Activated CD8-positive, alpha-beta memory T cell treated with anti-CD3 and anti-CD28 coated beads, Interleukin-2, amount 10 ng/mL, durations not matched to agents 7 days and 5 days (primary cell): ENCODE measurements at places on chromosomes 13 and 19. TPM values are rescaled to one million over a fixed set of nuclear protein-coding genes. Genes with fewer than 3 reads are reported as not detected.

The PDCD2L gene
- total RNA-seq: 19.6 TPM

The FSD1 gene
- 30.6 TPM for total RNA-seq

The TRAPPC2B gene
- 9.8 TPM for total RNA-seq

The KLF12 gene
- total RNA-seq: 15.6 TPM

The ZNF575 gene
- total RNA-seq: 2.9 TPM

GRCh38 chr13:77514336-77514726 is 21.2 kb upstream of the SCEL start:
- H3K27me3 ChIP-seq: no peaks in the 10 kb centered on the region
- H3K4me1 ChIP-seq: peaks cover 9% of the 10 kb centered on the region
- H3K4me3 ChIP-seq: no peak overlapping the region

GRCh38 chr13:42377640-42378382 is 105.9 kb downstream of the AKAP11 start:
- peak; percentile 71 for DNase-seq
- no peaks in the 10 kb centered on the region for H3K27me3 ChIP-seq
- H3K36me3 ChIP-seq: peaks cover 13% of the 10 kb centered on the region
- H3K4me1 ChIP-seq: peaks cover 64% of the 10 kb centered on the region
- H3K4me3 ChIP-seq: peak overlapping the region; percentile 21
- peak overlapping the region; percentile 93 for H3K27ac ChIP-seq

GRCh38 chr19:9952276-9952675 is 16.0 kb upstream of the OLFM2 start:
- no peaks in the 10 kb centered on the region for H3K36me3 ChIP-seq
- H3K27me3 ChIP-seq: peaks cover 3% of the 10 kb centered on the region
- DNase-seq: no peak
- no peak overlapping the region for H3K4me3 ChIP-seq
- H3K4me1 ChIP-seq: no peaks in the 10 kb centered on the region

GRCh38 chr13:93723316-93723715 is 496.7 kb downstream of the GPC6 start:
- no peaks in the 10 kb centered on the region for H3K36me3 ChIP-seq
- H3K4me3 ChIP-seq: no peak overlapping the region
- no peaks in the 10 kb centered on the region for H3K27me3 ChIP-seq
- H3K27ac ChIP-seq: no peak overlapping the region

DNA sequence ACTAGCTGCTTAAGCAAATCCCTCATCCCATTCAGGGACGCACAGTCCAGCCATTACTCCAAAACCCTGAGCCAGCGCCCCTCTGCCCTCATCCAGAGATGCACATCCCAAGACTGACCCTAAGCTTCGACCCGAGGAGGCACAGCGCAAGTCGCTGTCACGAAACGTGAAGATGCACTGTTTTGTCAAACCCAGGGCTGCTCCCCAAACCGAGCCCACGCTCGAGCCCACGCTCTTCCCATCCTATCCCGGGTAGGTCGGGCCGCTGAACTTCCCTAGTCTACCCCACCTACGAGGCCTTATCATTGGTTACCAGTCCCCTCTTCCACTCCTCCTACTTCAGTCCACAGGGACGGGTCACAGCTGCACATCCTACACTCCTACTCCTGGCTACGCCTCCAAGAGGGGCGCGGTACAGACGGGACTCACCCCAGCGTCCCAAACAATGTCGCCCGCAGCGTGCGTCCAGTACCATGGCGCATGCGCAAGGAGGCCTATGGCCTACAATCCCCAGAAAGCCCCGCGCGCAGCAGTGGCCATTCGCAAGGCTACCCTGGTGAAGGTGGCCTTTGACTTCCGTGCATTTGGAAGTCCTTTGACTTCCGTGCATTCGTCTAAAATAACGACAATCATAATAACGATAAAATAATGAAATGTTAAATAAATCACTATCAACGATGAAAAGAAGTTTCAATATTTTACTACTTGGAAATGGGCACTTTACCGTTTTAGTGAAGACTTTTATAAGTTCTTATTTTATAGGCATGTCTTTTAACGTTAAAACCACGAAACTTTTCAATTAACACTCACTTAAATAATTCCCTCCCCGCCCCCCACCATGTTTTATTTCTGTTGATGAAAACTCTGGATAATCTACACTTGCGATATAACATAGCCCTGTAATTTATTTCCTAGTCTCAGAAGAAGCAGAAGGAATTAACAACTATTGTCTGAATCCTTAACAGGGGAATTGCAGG is at the start of gene ZNF285:
Gene ZNF285, minus strand, starts transcription at position 470 of the 977 bp plus-strand sequence. CDS start 4,395 bp downstream, outside the sequence.
- H3K27ac ChIP-seq: peak within 1 kb of the TSS; percentile 56
- no peaks in the 10 kb centered on the region for H3K27me3 ChIP-seq
- H3K4me1 ChIP-seq: peaks cover 10% of the 10 kb centered on the region
- DNase-seq: peak; percentile 89
- peak within 1 kb of the TSS; percentile 77 for H3K4me3 ChIP-seq

GRCh38 chr13:50589139-50589538 is 254.4 kb downstream of the DLEU7 start:
- H3K36me3 ChIP-seq: peaks cover 1% of the 10 kb centered on the region
- peaks cover 44% of the 10 kb centered on the region for H3K4me1 ChIP-seq
- H3K27ac ChIP-seq: peak overlapping the region; percentile 57
- H3K4me3 ChIP-seq: no peak overlapping the region
- DNase-seq: peak; percentile 69
- peaks cover 3% of the 10 kb centered on the region for H3K27me3 ChIP-seq

DNA sequence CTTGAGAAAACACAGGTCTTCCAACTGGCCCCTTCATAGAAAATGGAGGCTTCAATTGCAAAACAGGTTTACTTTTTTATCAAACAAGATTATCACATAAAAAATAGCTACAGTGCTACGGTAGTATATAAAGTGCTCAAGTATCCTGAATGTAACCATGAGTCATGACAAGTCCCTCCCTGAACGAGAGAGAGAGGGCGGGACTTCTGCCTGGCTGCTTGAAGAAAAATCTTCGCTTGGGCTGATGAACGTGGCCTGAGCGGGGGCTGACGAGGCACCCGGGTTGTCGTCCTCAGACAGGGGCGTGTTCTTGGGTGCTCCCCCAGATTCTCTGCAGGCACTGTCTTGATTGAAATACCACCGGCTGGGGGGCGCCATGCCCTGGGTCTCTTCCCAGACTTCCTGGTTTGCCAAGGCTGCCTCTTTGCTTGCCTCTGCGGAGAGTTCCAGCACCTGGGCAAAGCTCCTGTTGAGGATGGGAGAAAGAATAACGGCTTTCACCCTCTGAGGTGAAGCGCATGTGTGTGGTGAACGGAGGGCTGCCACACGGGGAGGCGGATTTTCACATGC is 23.2 kb upstream of the CPAMD8 start:
- no peak overlapping the region for H3K4me3 ChIP-seq
- H3K4me1 ChIP-seq: no peaks in the 10 kb centered on the region
- H3K36me3 ChIP-seq: peaks cover 35% of the 10 kb centered on the region
- no peak for DNase-seq
- H3K27me3 ChIP-seq: no peaks in the 10 kb centered on the region

- H3K4me1 ChIP-seq: peaks cover 31% of the 10 kb centered on the region
- no peak overlapping the region for H3K27ac ChIP-seq
- H3K27me3 ChIP-seq: peaks cover 82% of the 10 kb centered on the region
- DNase-seq: no peak
- no peaks in the 10 kb centered on the region for H3K36me3 ChIP-seq
Observed at GRCh38 chr19:12837225-12837624, 1.1 kb upstream of the MAST1 start.

DNA sequence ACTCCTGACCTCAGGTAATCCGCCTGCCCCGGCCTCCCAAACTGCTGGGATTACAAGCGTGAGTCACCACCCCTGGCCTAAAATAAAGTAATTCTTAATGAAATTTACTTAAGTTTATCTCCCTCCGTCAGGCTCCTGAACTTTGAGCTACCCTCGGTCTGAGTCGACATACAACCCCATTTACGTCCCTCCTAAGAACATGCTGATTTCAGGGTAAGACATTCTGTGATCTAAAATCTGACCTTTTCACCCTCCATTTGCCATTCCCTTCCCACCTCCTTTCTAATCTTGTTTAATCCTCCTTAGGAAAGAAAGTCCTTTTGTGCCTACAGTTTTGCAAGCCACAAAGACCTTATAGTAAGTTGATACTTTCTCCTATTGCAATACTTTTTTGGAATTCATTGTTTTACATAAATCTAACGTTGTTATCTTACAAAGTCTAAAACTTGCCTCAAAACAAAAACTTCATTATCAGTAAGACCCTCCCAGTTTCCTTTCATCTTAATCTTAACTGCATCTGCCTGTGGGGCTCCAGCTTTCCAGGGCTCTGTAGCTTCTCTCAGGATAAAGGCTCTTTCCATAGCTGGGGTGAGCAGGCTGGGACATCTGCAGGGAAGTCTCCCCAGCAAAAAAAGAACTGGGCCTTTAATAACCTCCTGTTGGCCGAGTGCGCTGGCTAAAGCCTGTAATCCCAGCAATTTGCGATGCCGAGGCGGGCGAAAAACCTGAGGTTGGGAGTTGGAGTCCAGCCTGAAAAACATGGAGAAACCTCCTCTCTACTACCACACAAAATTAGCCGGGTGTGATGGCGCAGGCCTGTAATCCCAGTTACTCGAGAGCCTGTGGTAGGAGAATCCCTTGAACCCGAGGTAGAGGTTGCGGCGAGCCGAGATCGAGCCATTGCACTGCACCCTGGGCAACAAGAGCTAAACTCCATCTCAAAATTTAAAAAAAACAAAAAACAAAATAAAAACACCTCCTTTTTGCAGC is 143.1 kb downstream of the ZNF737 start:
- peaks cover 59% of the 10 kb centered on the region for H3K36me3 ChIP-seq
- peak overlapping the region; percentile 98 for H3K4me3 ChIP-seq
- H3K27ac ChIP-seq: no peak overlapping the region
- peaks cover 8% of the 10 kb centered on the region for H3K4me1 ChIP-seq
- no peak for DNase-seq

GRCh38 chr13:113652404-113653263 is 5.4 kb downstream of the ATP4B start:
- no peak overlapping the region for H3K27ac ChIP-seq
- H3K36me3 ChIP-seq: no peaks in the 10 kb centered on the region
- H3K4me1 ChIP-seq: peaks cover 7% of the 10 kb centered on the region
- no peak for DNase-seq
